Prostate gland (tissue), 2 donors: ENCODE measurements at places on chromosomes 3 and 15. TPM values are rescaled to one million over a fixed set of nuclear protein-coding genes. Genes with fewer than 3 reads are reported as not detected.
A peak's percentile ranks its signal among the peaks of the same experiment; 100 is the strongest.

DNA sequence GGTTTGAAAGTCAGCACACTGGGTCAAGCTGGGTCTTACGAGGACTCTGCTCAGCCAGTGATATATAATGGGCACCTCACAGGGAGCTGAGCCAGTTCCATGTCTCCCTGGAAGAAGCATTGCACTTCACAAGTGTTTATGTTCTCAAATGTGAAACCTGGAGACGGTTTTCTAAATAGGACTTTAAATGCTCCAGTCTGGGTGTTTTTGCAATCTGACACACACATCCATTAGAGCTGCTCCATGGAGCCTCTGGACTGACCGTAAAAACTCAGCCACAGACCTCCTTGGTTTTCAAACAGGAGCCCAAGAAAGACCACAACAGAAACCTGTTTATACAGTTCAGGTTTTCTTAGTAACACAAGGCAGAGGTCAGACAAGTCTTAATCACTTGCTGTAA, 201.3 kb upstream of the LRIG1 start:
- no peak overlapping the region for H3K27ac ChIP-seq
- DNase-seq, result no peak
- no peaks in the 10 kb centered on the region for H3K36me3 ChIP-seq
- H3K4me3 ChIP-seq, result no peak overlapping the region
- no peaks in the 10 kb centered on the region for H3K27me3 ChIP-seq
- no peaks in the 10 kb centered on the region for H3K4me1 ChIP-seq

Gene NUP210
- total RNA-seq, result 10.6 TPM

Gene CCDC54
- total RNA-seq, result 5.4 TPM

DNA sequence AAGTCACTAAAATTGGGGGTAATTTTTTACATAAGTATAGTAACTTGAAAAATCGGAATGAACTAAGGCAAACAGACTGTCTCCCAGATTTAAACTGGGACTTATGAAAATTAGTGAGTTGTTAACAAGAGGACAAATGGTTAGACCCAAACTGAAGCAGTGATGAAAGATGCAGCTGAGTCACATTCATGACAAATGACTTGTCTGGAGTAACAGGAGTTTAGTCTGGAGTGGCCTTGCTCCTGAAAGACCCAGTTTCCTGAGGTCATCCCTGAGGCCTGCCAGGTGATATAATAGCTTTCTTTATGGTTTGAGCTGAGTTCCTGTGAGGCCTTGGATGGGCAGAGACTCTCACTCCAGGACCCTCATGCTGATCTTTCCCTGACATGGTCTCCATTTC, 9.6 kb upstream of the CTDSPL start:
- no peak for DNase-seq
- H3K4me3 ChIP-seq, result no peak overlapping the region
- H3K27ac ChIP-seq, result no peak overlapping the region
- no peaks in the 10 kb centered on the region for H3K27me3 ChIP-seq
- H3K36me3 ChIP-seq, result no peaks in the 10 kb centered on the region

- no peak for DNase-seq
- H3K36me3 ChIP-seq, result no peaks in the 10 kb centered on the region
- H3K4me3 ChIP-seq, result no peak overlapping the region
- H3K27me3 ChIP-seq, result no peaks in the 10 kb centered on the region
Measured at GRCh38 chr15:29699791-29700190, 122.5 kb downstream of the TJP1 start.

GRCh38 chr15:74988007-74988800, 7.2 kb upstream of the SCAMP5 start:
- DNase-seq, result no peak
- no peak overlapping the region for H3K4me3 ChIP-seq
- no peaks in the 10 kb centered on the region for H3K27me3 ChIP-seq
- H3K27ac ChIP-seq, result no peak overlapping the region
- H3K36me3 ChIP-seq, result no peaks in the 10 kb centered on the region

GRCh38 chr3:98731720-98732285, 31.3 kb upstream of the ST3GAL6 start:
- H3K4me3 ChIP-seq, result peak overlapping the region; percentile 76
- DNase-seq, result no peak
- H3K4me1 ChIP-seq, result peaks cover 8% of the 10 kb centered on the region
- H3K27me3 ChIP-seq, result no peaks in the 10 kb centered on the region

DNA sequence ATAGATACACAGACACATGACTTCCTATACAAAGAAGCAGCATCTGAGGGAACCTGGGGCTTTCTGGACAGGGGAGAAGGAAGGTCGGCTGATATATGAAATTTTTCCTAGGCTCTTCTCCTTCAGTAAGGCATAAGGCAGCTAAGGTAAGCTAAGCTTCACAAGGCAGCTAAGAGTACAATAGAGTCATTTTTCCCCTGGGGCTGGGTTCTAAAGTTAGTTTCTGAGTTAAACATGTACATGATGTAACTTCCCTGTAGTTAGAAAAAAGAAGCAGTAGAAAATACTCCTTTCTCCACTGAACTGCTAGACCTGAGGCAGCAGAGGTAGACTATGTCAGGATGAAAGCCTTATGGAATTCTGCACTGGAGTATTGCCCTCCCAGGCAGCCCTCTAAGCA, 109.6 kb downstream of the PLD1 start:
- H3K36me3 ChIP-seq, result no peaks in the 10 kb centered on the region
- no peak for DNase-seq
- no peak overlapping the region for H3K4me3 ChIP-seq
- H3K4me1 ChIP-seq, result no peaks in the 10 kb centered on the region

Gene GRM2
- total RNA-seq, result 0.32 TPM

DNA sequence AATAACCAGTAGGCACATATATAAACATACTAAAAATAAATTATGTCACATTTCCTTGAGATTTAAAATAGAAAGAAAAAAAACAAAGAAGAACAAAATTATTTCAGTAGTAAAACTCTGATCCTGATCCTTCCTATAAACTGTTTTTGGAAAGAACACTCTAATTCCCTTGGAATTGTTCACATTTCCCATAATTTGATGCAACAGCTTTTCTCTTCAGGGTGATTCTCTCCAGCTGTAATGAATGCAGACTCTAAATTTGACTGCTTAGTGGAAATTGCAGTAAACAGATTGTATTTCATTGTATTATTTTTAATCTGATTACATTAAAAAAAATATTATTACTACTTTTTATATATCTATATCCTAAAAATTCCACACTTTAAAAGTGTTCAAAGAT, 70.2 kb upstream of the ABI3BP start:
- no peaks in the 10 kb centered on the region for H3K27me3 ChIP-seq
- H3K27ac ChIP-seq, result no peak overlapping the region
- DNase-seq, result no peak
- H3K4me3 ChIP-seq, result no peak overlapping the region
- no peaks in the 10 kb centered on the region for H3K36me3 ChIP-seq
